ENCODE measurements at places on chromosomes 3 and 15.

GRCh38 chr15:69652293-69652692, 199.7 kb downstream of the RPLP1 start:
- DNase-seq: no peak

DNA sequence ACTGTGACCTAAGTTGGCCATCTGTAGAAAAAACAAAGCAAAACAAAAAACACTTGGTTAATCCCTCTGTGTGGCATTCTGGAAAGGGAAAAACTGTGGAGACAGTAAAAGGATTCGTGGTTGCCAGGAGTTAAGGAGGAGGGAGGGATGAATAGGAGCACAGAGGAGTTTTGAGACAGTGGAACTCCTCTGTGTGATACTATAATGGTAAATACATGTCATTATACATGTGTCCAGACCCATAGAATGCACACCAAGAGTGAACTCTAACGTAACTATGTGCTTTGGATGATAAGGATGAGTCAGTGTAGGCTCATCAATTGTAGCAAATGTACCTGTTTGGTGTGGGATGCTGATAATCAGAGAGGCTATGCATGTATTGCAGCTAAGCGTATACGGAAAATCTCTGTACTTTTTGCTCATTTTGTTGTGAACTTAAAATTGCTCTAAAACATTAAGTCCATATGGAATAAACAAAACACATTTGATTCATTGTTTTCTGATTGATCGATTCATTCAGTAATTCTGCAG, 33.4 kb downstream of the RAP2B start:
- no peak for DNase-seq

- DNase-seq: no peak
Observed at GRCh38 chr3:27380433-27381357, 11.5 kb upstream of the NEK10 start.

DNA sequence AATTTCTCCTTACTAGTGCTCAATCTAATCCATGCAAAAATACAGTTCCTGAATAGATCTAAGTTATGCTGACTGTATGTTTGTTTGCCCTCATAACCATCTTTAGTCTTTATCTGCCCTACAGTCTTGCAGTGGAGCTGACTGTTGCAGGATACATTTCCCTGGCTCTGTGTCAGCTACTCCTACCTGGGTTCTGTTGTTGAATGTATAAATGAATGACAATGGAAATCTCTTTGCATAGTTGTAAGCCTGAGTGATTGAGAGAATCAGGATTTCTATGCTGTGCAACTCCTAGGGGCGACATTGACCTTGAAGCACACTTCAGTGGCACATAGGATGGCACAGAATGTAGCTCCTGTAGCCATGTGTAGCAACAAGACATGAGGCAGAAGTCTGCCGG, 16.0 kb upstream of the ZBBX start:
- no peak for DNase-seq

GRCh38 chr3:13276438-13277195, 143.5 kb downstream of the NUP210 start:
- DNase-seq: no peak

DNA sequence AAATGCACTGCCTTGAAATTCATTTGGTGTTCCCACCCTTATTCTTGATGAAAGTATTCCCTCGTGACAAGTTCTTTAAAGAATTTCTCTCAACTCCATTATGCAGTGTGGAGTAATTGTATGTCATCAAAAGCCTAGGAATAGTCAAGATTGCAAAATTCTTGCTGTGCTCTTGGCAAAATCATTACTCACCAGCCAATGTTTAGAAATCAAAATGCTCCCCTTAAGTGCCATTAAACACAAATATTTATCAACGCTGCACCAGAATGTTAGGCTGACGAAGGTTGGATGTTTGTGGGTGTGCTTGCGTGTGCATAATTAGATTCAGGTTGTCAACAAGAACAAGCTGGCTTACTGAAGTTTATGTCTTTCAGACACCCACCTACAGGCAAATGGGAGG, 40.5 kb downstream of the SST start:
- no peak for DNase-seq

DNA sequence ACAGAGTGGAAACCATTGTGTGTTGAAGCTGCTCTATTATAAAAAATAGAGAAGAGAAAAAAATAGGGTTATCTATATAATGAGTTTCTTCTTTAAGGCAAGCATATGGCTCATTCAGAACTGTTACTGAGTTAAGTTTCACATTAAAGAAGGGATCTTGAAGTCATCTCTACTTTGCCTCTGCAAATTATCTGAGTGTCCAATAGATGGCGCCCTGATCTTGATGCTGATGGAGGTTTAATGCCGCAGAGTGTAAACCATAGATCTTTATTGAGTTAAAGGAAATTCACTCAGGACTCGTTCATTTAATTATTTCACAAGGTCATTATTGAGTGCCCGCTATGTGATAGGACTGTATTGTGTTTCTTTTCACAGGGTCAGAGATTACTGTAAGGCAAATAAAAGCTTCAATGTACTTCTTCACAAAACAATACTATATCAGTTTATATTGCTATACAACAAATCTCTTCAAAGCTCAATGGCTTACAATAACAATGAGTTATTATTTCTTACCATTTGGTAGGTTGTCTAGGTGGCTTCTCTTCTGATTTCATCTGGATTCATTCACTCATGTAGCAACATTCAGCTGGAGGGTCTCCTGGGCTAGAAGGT, 171.4 kb downstream of the NSUN3 start:
- peak; percentile 5 for DNase-seq

DNA sequence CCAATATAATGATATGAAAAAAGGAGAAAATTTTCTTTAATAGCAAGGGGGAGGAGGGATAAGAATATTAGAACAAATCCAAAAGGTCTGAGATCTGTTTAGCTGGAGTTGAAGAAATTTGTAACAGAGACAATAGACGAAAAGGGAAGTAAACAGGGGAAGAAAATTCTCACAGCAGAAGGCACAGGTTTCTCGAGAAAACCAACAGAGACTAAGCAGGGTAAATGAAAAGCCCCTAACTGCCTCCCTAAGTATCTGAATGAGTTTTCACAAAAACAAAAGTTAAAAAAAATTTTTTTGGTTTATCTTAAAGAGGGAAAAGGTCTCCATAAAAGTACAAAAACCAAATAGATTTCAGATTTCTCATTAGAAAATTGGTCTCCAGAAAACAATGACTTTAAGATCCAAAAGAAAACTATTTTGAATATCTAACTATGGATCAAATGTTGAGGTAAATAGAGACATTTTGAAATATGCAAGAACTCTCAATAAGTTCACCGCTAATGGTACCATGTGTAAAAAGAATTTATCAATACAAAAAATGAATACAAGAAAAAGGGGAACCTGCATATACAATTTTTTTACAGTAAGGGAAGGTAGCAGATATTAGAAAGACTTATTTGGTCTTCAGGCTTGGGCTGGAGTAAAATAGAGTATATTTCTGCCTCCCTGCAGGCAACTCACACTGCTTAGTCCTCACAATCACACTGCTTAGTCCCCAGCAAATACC, 23.9 kb upstream of the NEK10 start:
- no peak for DNase-seq

GRCh38 chr3:116032176-116032575, 408.9 kb downstream of the GAP43 start:
- DNase-seq: no peak

DNA sequence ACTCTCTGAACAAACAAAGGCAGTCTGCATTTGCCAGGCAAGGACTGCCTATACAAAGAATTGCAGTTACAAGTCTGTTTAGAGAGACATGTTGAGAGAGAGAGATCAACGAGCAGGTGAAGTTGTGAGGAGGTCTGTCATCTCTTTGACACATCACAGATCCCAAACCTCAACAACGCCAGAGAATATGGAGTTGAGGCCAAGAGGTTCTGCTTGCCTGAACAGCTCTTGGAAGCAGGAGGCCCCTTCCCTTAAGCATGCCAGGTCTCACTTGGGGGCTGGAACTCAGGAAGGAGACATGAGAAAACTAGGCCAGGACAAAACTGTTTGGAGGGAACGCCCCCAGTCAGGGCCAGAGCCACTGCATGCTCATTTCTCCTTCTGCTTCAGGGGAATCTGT, 22.3 kb upstream of the MUSTN1 start:
- no peak for DNase-seq

DNA sequence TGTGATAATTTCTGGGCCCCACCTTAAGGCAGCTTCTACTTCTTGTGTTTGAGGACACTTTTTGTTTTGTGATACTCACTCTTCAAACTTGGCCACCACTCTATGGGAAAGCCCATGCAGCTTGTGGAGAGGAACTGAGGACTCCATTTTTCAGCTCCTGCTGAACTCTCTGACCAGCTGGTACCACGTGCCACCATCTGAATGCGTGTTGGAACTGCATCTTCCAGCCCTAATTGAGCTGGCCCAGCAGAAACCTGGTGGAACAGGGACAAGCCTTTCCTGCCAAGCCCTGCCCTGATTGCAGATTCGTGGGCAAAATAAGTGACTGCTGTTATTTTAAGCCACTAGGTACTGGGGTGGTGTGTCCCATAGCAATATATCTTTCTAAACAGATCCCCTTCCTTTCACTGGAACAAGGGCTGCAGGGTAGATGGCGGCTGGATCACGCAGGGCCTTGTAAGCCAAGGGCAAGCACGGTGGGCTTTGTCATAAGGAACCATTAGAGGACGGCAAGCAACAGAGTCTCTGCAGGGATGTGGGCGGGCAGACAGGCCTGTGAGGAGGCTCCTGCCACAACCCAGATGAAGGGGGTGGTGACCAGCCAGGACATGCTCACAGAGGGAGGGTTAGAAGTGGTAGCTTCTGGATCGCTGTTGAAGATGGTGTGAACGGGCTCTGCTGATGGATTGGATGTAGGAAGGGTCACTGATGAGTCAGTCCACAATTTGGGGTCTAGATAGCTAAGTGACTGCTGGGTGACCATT, 9.5 kb downstream of the H1-8 start:
- no peak for DNase-seq
